Left kidney (tissue), 8 donors: ENCODE measurements at places on chromosomes 7 and 10. TPM values are rescaled to one million over a fixed set of nuclear protein-coding genes. Genes with fewer than 3 reads are reported as not detected.

LIPK gene
- polyA plus RNA-seq, result not detected

OLAH gene
- 0.96 TPM for polyA plus RNA-seq

IDI2 gene
- polyA plus RNA-seq, result not detected

TRPV6 gene
- polyA plus RNA-seq, result 12.3 TPM

TSPAN13 gene
- polyA plus RNA-seq, result 24.0 TPM
